KBM-7 (cell line): ENCODE measurements at places on chromosomes 13 and 19.

DNA sequence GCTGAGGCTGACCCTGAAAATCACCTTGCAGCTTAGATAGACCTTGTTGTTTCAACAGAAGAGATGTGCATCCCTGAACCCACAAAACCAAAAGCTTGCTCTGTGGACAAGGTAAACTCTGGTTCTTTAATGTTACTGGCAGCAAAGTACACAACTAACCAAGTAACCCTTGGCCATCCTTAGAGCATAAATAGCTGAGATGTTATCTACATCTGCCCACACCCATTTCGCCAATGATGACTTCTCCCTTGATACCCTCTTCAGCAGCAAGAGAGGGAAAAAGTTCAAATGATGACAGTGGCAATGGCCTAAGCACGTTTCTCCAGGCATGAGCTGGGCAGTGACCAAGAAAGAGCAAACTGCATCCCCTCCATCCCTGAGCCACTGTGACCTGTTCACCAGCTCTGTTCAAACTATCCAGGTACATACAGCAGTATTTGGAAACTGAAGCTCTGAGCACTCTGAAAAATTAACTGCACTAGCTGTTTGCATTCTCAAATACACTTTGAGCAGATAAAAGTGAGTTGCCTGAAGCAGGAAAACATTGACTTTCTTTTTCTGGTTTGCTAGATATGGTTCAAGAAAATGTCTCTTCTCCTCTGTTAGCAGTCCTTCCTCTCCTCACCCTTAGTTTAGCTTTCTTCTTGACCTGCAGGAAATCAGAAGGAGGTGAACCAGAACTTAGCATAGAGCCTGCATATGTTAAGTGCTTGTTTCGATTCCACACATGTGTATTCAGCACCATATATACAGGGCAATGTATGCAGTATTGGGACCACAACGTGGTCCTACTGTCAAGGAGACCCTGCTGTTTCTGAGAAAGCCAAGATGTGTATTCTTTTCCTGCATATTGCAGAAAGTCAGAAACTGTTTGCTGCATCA lies 231.7 kb downstream of the FOXO1 start:
- DNase-seq: no peak

GRCh38 chr13:86839221-86839620 lies 832.0 kb upstream of the SLITRK5 start:
- DNase-seq: peak; percentile 65

GRCh38 chr13:99417201-99418102 lies 83.8 kb upstream of the TM9SF2 start:
- no peak for DNase-seq

GRCh38 chr19:33063753-33064457 lies 783 bp downstream of the RHPN2 start:
- DNase-seq: peak; percentile 20

- DNase-seq: no peak
These were observed 29.7 kb upstream of the FREM2 start for GRCh38 chr13:38657191-38657590.

- DNase-seq: peak; percentile 24
These were observed 99.4 kb upstream of the SERP2 start for GRCh38 chr13:44273991-44274770.

GRCh38 chr13:110521296-110521680 lies 40.2 kb downstream of the RAB20 start:
- DNase-seq: no peak

DNA sequence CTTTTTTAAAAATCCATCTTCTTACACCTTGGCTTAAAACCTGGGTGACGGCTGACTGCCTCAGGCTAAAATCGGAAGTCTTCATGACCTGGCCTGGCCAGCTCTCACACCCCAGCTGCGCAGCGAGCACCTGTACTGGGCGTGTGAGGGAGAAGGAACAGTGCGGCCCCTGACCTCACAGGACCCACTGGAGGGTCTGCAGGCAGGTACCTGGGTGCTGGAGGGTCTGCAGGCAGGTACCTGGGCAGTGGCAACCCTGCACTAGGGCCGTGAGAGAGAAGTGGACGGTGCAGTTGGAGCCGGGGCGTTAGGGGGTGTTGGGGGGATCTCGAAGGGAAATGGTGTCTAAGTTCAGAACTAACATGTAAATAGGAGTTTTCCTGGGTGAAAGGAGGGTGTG lies 144.3 kb downstream of the STK24 start:
- DNase-seq: no peak

GRCh38 chr13:110187641-110188161 lies 119.3 kb downstream of the COL4A1 start:
- no peak for DNase-seq

GRCh38 chr13:96299235-96299634 lies 209.3 kb downstream of the HS6ST3 start:
- no peak for DNase-seq

DNA sequence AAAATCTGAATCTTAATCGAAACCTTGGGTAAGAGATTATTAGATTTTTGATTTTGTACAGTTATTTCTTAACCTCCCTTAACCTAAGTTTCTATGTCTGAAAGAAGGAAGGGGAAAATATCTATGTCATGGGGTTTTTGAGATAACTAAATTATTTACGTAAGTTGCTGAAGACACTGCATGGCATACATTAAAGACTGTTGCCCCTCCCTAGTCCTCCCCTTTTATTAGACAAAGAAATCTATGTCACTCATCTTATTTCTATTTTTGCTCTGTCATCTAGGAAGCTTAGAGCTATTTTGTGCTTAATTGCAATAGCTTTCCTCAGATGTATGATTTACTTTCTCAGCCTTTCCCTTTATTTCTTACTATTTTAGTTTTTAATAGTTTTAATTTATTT lies 15.0 kb downstream of the COG6 start:
- DNase-seq: no peak

GRCh38 chr13:51697855-51698254 lies 106.1 kb downstream of the DHRS12 start:
- no peak for DNase-seq

GRCh38 chr19:38019396-38019724 lies 112.4 kb downstream of the SIPA1L3 start:
- no peak for DNase-seq

- no peak for DNase-seq
These were observed 320.3 kb downstream of the ATP8A2 start for GRCh38 chr13:25692099-25692498.

- no peak for DNase-seq
These were observed 1.4 kb upstream of the MAG start for GRCh38 chr19:35290381-35291127.

GRCh38 chr19:5440299-5440698 lies 14.9 kb upstream of the ZNRF4 start:
- DNase-seq: no peak

- no peak for DNase-seq
These were observed at the start of gene ELANE for GRCh38 chr19:852136-853013. ELANE (plus strand) TSS chr19:852303; CDS start chr19:852329, 26 bp downstream.
